ENCODE measurements at places on chromosomes 7 and 10.

DNA sequence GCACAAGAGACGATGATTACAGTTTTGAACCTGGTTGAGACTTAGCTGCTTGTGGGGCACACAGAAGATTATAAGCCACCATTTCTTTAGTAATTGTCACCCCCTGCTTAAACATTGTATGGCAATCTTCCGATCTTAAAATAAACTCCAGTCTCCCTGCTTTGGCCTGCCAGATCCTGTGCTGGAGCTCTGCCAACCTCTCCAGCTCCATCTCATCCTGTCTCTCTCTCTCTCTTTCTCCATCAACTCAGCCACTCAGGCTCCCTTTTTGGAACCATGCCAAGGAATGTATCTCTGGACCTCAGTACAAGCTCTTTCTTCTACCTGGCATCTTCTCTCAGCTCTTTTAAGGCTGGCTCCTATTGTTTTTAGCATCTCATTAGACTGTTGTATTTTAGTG is 1053.2 kb downstream of the REEP3 start:
- no peak for DNase-seq

DNA sequence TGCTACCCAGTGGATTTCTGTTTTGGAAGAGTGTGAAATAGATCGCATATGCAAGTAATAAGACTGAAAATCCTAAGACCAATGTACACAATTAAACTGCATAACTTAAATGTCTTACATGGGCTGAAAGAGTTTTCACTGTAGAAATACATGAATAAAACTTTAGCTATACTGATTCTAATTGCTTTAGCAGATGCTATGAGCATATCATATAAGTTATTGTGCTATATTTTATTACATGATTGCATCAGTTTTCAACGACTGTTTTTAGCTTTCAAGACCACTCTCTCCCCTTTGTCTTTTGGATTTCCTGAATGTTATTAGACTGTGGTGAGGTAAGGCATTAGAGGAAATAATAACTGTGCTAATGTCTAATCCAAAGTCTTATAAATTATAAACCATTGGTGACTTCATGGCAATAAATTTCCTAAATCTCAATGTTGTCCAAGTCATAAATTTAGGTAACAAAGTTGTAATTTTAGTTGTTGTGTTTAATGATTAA is 124.5 kb downstream of the SEMA3A start:
- no peak for DNase-seq

DNA sequence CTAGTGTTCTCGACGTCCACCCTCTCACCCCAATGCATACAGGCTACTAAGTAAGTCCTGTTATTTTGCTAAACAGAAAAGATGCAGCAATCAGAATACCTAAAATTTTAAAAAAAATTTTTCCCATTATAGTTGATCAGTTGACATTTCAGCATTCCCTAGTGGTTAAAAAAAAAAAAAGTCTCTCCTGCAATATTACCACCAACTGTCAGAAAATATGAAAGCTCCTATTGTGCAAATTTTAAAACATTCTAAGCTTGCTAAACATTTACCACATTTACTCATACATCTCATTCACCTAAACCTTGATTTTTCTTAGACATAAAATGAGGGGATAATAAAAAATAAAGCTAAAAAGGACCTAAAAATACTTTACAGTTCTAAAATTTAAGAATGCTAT is 165.6 kb downstream of the AVL9 start:
- DNase-seq, result no peak

DNA sequence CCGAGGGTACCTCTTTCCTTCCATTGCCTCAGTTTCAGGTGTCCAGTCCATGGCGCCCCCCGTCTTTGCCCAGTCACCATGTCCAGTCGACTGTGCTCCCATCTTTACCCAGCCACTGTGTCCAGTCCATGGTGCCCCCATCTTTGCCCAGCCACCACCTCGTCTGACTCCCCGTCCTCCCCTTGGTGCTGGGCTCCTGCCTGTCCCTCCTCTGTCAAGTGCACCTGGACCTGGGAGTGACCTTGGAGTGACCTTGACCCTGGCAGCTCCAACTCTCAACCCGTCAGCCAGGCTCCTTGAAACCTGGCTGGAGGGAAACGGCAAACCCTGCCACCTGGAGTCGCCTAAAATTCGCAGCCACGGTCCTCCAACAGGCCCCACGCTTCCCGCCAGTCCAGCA is 180.2 kb downstream of the ADARB2 start:
- DNase-seq, result no peak

- no peak for DNase-seq
Observed at GRCh38 chr7:22346383-22347107, 10.4 kb downstream of the RAPGEF5 start.

DNA sequence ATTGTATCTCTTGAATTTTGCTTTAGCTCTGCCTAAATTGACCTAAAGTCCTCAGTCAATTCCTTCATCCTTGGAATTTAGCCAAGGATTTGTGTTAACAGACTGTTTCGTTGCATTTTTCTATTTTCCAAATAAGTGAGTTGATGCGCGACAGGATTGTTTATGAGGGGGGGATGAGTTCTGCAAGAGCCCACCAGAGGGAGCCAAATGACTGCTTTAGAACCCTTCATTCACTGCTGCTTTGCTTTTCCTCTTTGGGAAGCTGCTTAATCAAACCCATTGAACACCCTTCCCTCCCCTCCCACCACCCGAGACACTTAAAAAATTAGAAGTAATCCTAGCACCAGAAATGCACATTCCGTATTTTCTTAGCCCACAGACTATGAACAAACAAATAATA is 33.7 kb upstream of the PTF1A start:
- peak; percentile 20 for DNase-seq

GRCh38 chr10:112949875-112950507 is at the start of gene TCF7L2:
Gene TCF7L2 (plus strand): TSS chr10:112950247. CDS start chr10:112950757, 510 bp downstream.
- no peak for DNase-seq

DNA sequence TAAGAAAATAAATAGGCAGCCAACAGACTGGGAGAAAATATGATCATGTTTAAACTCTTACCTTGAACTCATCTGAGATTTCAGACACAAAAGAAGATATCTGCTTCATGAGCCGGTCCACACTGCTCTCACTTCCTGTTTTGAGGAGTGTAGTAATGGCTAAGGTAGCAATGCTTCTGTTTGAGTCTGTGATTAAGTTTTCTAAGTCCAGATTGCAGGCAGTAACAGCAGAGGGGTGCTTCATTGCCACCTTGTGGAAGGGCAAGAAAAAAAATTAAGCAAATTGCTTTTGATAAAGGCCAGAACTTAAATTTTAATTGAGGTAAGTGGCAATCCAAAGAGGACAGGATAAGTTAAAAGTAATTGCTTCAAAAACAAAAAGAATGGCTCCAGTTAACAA is 69.1 kb downstream of the MEST start:
- no peak for DNase-seq

DNA sequence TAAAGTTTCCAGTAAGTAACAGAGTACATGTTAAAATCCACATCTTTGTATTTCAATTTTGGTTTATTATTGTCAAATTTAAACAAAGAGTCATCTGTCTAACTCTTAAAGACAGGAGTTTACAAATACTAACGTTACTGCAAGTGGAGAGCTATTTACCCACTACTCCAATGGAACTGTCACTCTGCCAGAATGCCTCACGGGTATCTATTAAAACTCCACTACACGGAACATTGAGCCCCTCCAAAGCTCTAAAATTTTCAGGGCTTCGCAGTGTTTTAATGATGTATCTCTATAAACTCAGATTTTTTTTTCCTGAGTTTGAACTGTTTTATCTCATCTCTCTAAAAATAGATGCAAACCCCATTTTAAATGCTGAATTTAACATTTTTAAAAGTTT is 388.7 kb upstream of the SEMA3A start:
- no peak for DNase-seq

- DNase-seq, result no peak
Observed at GRCh38 chr10:104089621-104090020, 3.9 kb upstream of the COL17A1 start.

Measured in stimulated activated CD4-positive, alpha-beta T cell treated with anti-CD3 and anti-CD28 coated beads, Interleukin-12 subunit alpha, Interleukin-12 subunit beta, amount 100 ng/mL, for 24 hours (primary cell).